Transverse colon (tissue), 4 donors: ENCODE measurements at places on chromosomes 4 and X.
A peak's percentile ranks its signal among the peaks of the same experiment; 100 is the strongest.

GRCh38 chr4:20652226-20652885 lies 47.9 kb upstream of the PACRGL start:
- DNase-seq, result no peak

DNA sequence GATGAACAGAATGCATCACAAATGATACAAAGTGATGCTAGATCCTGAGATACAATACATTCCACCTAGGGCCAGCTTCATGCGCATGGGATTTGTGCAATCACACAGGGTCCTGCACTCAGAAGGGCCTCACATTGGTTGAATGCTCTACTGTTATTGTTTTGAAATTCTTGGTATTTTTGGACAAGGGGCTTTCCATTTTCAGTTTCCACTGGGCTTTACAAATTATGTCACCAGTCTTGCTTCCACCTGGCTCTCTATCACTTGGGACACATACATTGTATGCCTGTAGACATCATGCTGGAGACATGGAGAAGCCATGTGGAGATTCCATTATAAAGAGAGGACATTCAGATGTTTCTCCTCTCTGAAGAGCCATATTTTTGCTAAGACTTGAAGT lies 155.8 kb downstream of the NAA11 start:
- DNase-seq, result no peak

- DNase-seq, result no peak
Measured at GRCh38 chrX:140090800-140091124, 125.4 kb upstream of the CXorf66 start.

DNA sequence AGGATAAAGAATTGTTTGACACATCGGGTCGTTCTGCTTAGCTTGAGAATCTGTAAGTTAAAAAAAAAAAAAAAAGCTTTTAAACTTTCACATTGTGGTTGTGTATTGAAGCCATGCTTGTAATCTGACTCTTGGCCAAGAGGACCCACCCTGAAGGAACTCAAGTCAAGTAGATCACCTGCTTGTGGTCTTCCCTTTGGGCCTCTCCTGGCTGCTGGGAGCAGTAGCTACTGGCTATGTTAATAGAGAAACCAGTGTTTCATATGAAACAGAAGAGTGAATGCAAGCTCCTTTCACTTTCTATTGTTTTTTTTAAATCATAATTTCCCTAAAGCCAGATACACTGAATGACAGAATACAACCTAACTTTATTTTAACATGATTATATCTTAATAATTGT lies 402.4 kb upstream of the NDST4 start:
- no peak for DNase-seq

DNA sequence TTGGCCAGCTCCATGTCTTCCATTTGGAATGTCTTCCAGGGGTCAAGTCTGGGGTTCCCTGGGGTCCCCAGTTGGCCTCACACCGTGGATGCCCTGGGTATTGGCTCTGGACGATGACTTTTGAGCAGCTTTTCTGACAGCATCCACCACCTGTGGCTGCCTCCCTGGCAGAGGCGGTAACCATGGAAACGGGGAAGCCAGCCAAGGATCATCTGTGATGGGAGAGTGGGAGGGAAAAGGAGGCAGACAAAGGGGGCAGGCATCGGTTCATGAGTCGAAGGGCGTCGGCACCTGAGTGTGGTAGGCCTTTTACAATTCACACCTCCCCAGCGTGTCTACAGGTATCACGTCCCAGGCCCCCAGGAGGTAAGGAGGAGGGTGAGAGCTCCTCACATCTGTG lies 152.2 kb downstream of the ASMT start:
- no peak for DNase-seq

DNA sequence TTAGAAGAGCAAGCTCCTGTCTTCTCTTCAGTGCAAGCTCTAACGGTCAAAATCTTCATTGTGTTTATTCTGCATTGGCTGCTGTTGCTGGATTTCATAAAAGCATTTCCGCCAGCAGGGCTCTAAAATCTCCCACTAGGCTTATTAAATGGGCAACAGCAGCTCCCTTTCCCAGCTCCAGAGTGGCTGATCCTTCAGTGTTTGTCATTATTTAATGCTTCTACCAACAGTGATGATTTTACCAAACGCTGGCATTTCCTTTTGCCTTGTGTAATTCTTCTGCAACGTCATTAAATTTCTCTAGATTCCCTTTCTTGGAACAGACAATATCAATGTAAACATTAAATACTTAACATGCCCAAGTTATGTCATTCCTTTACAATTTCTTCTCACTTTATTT lies 20.1 kb downstream of the SLC7A11 start:
- DNase-seq, result no peak

DNA sequence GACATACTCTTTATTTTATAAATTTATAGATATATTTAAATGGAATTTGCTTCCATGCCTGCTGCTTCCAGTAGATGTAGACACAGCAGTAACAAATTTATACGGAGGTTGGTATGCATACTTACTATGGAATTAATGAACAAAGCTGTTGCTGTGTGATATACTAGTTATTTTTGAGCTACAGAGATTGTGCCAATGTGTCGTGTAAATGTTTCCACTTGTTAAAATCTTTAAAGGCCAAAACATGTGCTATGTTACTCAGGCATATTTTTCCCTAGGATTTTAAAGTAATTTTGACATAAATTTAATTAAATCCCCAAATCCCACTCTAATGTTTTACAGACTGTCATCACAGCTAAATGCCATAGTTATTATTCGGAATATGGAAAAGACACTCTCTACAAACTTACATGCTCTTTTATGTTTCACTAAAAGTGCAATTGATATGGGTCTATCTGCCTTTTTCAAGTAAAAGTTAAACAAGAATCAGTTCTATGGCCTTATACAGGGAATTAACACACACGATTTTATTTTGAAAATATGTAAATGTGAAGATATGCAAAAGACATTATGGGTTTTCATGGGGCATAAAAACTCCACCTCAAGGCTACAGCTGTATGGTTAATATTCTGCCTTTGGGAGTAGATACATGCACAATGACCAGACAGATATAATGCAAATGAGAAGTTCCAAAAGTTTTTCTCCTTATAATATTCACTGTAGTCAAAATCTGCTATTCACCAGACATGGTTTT lies 256.8 kb downstream of the FSTL5 start:
- no peak for DNase-seq

DNA sequence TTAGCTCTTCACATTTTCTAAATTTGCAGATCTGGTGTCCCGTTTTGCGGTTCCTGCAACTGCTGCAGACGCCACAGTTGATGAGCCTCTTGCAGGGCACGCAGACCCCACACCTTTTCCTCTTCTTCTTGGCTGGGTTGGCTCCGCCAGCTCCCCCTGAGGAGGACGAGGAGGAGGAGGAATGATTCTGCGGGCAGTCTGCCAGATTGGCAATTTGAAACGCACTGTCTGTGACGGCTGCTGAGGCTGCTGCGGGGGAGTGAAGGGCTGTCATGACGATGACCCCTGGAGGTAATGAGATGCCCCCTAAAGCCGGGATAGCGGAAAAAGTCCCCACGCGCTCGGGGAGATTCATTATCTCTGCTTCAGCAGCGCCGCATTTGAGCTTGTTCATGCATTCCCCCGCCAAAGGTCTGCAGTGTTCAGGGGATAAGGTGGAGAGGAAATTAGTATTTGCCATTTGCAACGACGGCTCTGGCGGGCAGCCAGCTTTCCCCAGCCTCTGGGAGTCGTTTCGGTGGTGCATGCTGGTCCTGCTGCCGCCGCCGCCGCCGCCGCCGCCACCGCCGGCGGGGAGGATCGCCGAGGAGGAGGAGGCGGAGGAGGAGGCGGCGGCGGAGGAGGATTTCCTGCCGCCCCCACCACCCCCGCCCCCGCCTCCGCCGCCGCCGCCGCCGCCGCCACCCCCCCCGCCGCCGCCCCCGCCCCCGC lies 3.8 kb downstream of the CXXC4 start:
- peak; percentile 74 for DNase-seq

- DNase-seq, result no peak
Measured at GRCh38 chrX:14916017-14916674, 42.9 kb downstream of the MOSPD2 start.

- no peak for DNase-seq
Measured at GRCh38 chr4:107896158-107896645, 35.1 kb upstream of the CYP2U1 start.

GRCh38 chr4:137754652-137755471 lies 222.6 kb upstream of the PCDH18 start:
- no peak for DNase-seq

DNA sequence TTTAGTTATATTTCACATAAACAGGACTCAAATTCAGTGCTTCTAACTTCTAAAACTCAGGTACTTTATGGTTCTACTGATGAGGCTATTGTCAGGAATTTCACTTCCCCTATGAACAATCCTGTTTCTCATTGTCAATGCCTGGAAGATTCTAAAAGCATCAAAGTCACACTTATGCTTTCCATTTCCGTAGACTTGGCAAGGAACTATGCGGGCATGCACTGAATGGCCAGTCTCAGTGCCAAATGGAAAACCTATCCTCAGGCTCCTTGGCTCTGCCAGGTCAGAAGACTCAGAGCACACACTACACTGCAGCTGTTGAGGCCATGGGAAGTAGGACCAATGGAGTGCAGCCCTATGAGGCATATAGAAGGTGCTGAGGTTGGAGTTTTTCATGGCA lies 97.0 kb upstream of the PTPN13 start:
- DNase-seq, result no peak

DNA sequence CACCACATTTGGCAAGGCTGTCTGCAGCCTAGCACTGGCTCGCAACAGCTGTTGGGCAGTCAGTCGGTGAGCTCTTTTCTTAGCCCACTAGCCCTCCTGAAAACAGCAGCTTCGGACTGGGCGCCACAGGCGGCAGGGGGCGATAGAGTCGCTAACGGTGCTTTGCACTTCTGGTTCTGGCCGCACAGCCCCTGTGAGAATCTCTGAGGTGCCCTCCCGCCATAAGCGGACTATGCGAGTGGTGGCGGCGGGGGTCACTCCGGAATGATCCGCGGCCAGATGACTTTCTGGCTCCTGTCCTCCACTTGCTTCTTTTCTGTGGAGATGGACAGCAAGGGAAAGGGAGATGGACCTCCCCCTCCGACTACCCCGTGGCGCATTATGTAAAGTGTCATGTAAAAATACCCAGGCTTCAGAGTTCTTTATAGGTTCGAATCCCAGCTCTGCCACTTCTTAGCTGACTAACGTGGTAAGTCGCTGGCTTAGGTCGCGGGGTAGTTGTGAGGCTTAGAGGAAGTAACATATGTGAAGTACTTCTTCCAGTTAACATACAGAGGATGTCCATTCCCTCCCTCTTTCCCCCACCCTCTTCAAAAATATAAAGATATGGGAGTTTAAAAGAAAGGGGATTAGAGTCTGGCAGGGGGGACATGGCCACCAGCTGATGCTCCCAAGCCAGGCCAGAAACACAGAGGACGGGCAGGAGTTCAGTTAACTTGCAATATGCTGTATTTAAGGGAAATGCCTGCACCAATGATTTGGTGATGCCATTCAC lies 11.0 kb downstream of the ARHGAP36 start:
- no peak for DNase-seq

- no peak for DNase-seq
Measured at GRCh38 chrX:48520455-48520854, 1.2 kb upstream of the EBP start.

- DNase-seq, result no peak
Measured at GRCh38 chr4:112927544-112927943, 121.9 kb upstream of the ANK2 start.

DNA sequence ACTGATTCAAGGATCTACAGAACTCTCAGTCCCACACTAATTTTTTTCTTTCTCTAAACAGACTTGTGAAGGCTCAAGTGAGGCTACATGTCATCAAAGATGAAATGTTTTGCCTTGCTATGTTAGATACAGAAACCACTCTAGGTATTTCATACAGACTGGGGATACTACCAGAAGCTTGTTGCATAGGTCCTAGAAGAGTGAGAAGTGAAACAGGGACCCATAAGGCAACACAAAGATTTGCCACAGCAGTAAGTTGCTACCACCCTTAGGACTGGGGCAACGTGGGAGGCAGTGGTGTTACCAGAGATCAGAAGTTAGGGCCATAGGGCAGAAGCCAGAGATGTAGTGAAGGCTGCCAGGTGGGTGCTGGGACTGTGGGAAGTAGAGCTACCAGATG lies 50.7 kb upstream of the MID1IP1 start:
- DNase-seq, result no peak

- DNase-seq, result no peak
Measured at GRCh38 chrX:79161655-79162054, 17.2 kb downstream of the GPR174 start.

- DNase-seq, result peak; percentile 25
Measured at GRCh38 chr4:140212646-140213045, 58.7 kb upstream of the MAML3 start.
